ENCODE measurements at places on chromosomes 11 and 22.

GRCh38 chr11:93236741-93237675 is 39.2 kb upstream of the SLC36A4 start:
- DNase-seq = peak; percentile 61

DNA sequence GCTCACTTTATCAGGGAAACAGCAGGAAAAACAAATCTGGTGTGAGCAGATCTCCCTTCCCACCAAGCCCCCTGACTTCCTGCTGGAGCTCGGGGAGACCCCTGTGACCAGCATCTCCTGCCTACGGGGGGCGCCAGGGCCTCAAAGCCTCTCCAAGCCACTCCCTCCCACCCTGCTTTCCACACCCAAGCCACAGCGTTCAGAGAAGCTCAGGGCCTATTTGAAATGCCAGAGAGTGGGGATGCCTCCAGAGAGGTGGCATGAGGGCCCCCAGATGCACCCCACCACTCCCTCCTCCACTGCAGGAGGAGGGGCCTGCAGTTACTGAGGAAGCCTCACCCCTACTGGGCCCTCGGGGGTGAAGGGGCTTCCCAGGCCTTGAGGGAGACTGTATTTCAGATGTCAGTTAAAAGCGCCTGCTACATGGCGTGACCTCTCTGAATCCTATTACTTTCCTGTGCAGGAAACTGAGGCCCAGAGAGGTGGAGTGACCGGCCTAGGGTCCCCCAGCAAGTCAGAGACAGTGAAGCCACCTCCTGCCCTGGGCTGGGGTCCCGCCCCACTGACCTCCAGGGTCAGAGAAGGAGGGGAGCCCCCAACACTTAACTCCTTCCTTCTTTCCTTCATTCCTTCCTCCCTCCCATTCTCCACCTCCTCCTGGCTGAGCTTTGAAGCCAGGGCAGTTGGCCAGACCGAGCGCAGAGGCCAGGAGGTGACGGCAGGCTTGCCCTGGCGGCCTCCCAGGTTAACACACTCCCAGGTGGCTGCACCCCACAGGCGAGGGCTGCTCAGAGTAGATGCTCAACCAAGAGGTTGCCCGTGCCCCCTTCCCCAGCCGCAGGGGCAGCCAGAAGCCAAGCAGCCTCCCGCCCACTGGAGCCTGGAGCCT is 6.0 kb upstream of the CDKN1C start:
- no peak for DNase-seq

DNA sequence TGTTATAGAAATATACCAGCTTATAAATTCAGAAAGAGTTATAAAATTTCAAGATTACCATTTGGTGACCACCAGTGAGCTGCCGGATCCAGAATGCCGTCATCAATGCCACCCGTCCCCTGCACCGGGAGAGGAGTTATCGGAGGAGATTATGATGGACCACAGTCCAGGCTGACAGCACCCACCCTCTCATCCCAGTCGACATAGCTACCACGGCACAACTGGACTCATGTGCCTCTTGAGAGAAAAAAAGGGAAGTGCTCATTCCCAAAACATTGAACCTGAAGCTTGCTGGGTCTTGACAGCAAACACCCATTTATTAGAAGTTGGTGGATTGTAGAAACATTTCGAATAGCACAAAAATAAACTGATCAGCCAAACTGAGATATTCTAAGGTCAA is 1331.5 kb downstream of the TBC1D22A start:
- DNase-seq = no peak

- no peak for DNase-seq
Measured at GRCh38 chr11:120517390-120517761, 5.8 kb downstream of the GRIK4 start.

- no peak for DNase-seq
Measured at GRCh38 chr11:35387111-35387982, 32.0 kb downstream of the SLC1A2 start.

DNA sequence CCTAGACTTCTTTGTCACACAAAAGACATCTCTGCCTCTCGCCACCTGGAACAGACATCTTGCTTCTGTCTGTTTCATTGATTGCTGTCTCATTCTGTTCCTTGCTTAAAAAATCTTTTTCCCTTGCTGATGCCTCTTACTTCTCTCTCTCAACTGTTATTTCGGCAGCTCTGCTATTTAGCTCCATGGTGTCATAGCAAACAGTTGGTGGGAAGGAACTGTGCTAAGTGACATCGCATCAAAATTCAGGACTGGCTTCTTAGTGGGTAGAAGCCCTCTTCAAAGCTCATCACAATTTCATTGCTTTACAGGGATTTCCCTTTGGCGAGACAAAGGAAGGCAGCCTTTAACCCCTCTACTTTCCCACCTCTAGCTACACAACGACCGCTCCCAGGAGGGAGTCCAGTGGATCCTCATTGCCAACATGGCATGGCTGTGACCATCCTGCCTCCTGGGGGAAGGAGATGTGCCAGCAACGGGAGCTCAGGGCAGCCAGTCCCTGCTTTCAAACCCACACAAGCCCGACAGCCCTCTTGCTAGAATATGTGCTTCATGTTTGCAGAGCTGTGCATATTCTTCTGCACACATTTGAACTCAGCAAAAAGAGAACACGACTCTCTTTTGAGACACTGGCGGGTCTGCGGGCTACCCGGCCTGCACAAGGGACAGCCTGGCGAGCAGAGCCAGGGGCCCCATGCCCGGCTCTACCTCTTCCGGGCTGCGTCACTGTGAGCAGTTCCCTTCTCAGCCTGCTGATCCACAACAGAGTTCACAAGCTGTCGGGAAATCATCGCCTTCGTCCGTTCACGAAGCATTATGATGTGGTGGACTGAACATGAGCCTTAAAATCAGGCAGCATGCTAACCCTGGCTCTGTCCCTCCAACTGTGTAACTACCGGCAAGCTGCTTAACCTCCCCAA is 51.1 kb upstream of the JAM3 start:
- no peak for DNase-seq

DNA sequence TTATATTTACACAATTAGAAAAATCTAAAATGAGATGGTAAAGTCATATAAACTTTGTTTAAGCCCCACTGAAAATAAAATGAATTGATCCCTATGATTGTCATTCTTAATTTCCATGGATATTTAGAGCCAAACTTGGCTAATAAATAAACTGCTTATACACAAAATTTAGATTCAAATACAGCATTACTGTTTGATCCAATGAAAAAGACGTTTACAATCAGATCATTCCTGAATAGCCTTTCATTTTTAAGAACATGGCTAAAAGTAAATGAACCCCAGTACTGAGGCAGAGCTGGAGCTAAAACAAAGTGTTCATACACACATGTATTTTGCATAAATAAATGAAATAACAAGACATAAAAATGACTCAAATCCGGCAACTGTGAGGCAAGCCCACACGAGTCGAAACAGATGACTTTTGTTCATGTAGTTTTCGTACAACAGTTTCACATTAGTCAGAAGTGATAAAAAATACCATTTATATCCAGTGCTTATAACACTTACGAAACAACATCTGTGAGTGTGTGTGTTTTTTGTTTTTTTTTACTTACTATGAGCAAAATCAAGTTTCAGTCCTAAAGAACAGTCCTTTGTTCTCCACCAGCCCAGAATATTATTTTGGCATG is 386.5 kb downstream of the SOX6 start:
- DNase-seq = no peak

- no peak for DNase-seq
Measured at GRCh38 chr22:49499433-49500075, 328.1 kb downstream of the BRD1 start.

GRCh38 chr11:76577226-76577920 is 93.2 kb downstream of the LRRC32 start:
- DNase-seq = peak; percentile 99

DNA sequence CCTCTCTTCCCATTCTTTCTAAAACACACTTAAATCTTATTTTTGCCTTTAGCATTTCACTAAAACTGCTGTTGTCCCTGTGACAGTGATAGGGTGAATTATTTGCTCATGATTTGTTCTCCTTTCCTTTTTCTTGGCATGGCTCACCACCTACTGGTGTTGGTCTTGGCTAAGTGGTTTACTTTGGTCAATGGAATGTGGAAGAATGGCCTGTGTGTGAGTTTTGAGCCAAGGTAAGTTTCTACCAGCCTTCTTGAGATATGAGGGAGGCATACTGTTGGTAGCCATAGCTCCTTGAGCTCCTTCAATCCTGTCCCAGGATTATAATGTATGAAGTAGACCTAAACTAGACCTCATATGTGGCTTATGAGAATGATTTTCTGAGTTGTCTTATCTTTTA is 506.3 kb upstream of the RAG2 start:
- DNase-seq = no peak

DNA sequence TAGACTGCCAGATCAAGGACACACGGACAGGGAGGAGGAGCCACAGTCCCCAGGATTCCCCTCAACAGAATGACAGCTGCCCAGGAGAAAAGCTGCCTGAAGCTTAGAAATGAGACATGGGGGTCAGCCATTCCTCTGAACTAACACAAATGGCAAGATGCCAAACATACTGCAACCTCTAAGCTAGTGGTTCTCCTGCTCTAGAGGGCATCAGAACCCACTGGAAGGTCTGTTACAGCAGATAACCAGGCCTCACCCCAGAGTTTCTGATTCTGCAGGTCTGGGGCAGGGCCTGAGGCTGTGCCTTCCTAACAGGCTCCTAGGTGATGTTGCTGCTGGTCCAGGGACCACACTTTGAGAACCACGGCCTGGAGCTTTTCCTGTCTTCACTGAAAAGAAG is 28.6 kb upstream of the BID start:
- no peak for DNase-seq

GRCh38 chr11:8371516-8371884 is 107.8 kb upstream of the LMO1 start:
- DNase-seq = no peak

DNA sequence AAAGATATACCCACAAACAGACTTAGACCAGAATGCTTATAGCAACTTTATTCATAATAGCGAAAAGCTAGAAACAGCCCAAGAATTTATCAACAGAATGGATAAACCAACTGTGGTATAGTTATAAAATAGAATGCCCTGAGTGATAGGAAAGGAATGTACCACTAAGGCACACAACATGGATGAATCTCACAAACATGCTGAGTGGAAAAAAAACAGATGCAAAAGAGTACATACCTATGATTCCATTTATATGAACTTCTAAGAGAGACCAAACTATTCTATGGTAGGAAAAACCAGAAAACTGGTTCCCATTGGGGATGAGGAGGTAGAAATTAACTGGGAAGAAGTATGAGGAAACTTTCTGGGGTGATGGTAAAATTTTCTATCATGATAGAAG is 40.4 kb upstream of the GRIK4 start:
- no peak for DNase-seq

DNA sequence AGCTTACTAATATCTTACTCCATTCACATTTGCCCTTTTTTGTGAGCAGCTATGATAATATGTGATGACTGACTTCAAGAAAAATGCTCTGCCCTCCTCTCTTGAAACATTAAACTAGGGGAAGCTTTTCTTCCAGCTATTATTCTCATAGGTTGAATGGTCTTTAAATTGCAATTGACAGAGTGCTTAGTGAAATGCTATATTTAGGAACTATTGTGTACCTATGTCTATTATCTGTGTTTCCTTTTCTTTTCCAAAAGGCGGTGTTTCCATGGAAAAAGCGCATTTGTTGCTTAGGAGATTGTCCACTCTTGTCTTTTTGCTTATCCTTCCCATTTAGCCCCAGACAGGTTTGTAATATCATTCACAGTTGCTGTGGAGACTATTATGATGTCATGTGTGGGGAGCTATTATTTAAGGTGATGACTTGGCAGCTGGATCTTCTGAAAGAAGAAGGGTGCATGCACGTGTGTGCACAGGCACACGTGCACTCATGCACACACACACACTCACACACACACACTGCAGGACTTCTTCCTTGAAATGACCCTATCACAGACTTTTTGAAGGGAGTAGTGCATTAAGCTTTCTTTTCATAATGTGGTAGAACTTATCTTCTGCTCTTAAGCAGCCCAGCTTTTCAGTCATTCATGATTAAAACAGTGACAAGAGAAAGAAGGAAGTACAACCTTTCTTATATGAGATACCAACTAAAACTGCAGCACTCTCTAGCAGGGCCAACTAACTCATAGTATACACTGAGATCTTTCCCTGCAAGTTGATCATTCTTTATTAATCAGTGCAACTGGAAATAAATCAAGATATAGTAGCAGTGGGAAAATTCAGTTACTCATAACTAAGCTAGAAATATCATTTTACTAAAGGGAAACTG is 340.8 kb upstream of the MTNR1B start:
- no peak for DNase-seq

- no peak for DNase-seq
Measured at GRCh38 chr11:131409345-131409744, 38.9 kb downstream of the NTM start.

DNA sequence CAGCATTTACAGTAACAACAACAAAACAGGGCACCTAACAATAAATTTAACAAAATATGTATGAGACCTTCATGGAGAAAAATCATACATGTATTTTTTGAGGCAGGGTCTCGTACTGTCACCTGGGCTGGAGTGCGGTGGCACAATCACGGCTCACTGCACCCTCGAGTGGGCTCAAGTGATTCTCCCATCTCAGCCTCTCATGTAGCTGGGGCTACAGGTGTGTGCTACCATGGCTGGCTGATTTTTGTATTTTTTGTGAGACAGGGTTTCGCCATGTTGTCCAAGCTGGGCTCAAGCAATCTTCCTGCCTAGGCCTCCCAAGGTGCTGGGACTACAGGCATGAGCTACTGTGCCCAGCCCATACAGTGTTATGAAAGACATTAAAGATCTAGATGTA is 278.1 kb downstream of the SWAP70 start:
- no peak for DNase-seq

DNA sequence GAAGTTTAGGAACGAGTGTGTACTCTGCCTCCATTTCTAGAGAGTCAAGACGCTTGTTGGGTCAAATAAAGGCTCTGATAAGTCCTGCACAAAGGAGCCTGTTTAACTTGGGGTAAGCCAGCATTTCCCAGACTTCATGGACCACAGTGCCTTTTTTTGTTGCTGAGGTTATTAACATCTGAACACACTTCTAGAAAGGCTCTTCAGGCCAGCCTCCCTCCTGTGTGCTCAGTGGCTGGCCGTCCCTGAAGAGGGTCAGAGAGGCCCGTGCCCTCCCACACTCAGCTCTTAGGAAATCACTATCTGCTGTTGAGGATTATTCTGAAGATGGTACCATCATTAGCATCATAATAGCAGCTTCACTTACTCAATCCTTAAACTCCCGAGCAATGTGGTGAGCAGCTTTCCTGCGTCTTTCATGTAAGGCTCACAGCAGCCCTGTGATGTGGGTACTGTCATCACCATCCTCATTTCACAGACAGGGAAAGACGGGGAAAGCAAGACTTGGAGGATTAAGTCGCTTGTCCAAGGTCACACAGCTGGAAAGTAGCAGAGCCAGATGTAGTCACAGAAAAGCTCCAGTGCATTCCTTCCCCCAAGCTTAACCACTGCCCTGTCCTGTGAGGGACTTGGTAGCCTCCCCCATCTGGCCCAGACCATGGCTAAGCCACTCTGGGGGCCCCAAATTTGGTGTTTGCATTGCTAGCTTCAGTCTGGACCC is 71.3 kb downstream of the TSPAN18 start:
- DNase-seq = no peak
